Pancreas (tissue), 10 donors: ENCODE measurements at places on chromosomes 13 and 19.

GRCh38 chr19:2239173-2239572, 2.5 kb downstream of the SF3A2 start:
- H3K4me1 ChIP-seq = peaks cover 12% of the 10 kb centered on the region
- peak overlapping the region; percentile 64 for H3K27ac ChIP-seq
- H3K36me3 ChIP-seq = peaks cover 10% of the 10 kb centered on the region
- no peak for DNase-seq
- peak overlapping the region; percentile 33 for H3K4me3 ChIP-seq

DNA sequence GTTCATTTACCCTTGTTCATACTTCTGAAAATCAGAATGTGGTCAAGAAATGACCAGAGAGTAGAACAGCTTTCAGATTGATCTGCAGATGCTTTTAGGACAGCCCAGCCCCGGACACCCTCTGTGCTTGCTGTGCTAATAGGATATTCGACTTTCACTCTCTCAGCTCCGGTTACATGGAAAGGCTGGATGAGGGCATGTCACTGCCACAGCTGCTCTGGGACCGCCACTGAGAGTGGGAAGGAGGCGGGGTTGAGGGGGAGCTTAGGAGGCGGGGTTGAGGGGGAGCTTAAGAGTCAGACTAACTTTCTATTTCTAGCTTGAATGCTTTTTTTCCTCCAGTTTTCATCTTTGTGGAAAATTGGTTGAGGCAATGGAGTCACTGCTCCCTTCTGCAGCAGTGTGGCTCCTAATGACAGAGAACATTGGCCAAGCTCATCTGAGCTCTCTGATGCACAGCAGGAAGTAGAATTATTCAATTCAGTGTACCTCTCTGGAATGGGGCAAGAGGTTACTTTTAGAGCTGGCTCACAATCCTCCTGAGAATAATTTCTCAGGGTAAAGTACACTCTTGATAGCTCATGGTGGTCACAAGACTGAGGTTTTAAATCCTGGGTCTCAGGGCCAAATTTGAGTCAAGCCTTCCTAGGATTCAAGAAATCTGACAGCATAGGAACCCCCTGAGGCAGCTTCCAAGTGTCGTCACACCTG, 74.6 kb upstream of the NPAS1 start:
- H3K4me3 ChIP-seq = no peak overlapping the region
- no peaks in the 10 kb centered on the region for H3K27me3 ChIP-seq
- H3K4me1 ChIP-seq = peaks cover 8% of the 10 kb centered on the region
- no peaks in the 10 kb centered on the region for H3K36me3 ChIP-seq

DNA sequence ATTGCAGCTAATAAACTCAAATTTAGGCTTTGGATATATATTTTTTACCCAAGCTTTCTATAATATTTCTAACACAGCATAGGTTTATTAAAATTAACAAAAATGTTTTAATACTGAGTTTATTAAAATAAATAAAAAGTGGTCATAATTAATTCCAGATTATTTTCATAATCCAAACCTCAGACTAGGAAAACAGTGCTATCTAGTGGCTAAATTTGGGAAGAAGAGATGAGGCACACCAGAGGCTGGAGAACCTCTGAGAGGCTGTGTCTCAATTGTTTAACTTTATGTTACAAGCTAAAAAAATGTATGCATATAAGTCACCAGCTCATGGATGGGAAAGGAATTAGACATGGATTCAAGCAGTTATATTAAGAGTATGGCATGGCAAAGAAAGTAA, 392.5 kb downstream of the DIAPH3 start:
- H3K36me3 ChIP-seq = no peaks in the 10 kb centered on the region
- H3K27ac ChIP-seq = no peak overlapping the region
- no peak for DNase-seq
- H3K27me3 ChIP-seq = no peaks in the 10 kb centered on the region

GRCh38 chr13:19794631-19795030, 11.9 kb upstream of the PSPC1 start:
- H3K27me3 ChIP-seq = no peaks in the 10 kb centered on the region
- no peaks in the 10 kb centered on the region for H3K36me3 ChIP-seq
- H3K4me3 ChIP-seq = no peak overlapping the region
- DNase-seq = no peak
- no peak overlapping the region for H3K27ac ChIP-seq

DNA sequence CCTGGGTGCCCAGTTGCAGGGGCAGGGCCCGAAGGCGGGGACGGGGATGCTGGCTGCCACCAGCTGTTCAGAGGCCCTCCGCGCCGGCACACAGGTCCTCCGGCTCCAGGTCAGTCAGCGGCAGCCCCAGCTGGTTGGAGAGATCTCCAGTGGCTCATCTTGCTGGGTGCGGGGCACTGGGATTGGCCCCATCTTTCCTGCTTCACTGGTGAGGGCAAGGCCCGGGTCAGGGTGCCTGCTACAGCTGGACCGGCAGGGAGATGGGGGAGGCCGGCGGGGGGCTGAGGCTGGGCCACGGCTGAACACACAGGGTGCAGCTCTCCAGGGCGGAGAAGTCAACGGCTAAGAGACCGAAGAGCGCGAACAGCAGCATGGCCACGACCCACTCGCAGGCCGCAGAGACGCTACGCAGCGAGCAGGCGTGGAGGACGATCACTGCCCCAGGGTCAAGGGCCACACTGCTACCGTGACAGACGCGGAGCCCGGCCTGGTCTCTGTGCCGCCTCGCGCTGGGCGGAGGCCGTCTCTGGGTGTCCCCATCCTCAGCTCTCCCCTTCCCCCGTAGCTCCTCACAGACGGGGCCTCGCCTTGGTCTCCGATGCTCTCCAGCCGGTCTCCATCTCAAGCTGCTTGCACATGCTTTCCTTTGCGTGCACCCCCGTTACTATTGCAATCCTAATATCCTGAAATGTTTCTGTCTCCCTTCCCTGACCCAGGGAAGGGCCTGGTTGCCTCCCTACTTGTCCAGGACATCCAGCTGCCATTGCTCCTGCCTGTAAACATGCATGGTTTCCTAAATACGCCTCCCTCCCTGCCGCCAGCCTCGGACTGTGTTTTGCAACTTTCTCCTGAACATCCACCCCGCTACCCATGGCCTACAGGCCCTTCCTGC, 12.3 kb downstream of the TMEM150B start:
- no peak overlapping the region for H3K27ac ChIP-seq
- no peaks in the 10 kb centered on the region for H3K36me3 ChIP-seq
- no peak overlapping the region for H3K4me3 ChIP-seq
- H3K27me3 ChIP-seq = no peaks in the 10 kb centered on the region

DNA sequence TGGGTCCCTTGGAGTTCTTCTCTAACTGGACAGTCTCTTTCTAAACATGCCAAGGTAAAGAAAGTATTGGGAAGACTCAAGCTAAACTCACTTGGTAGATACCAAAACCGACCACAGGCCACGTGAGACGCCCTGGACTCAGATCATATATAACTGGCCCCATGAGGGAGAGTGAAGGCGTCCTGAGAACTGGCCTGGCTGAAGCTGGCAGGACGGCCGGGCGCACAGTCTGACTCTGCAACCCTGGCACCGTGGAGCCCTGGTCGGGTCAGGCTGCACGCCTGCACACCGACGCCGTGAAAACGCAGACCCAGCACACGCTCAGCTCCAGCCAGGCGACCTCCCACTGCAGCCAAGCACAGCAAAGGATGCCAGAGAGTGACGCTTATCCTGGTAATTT, 122.5 kb upstream of the SPACA7 start:
- H3K27me3 ChIP-seq = no peaks in the 10 kb centered on the region
- no peaks in the 10 kb centered on the region for H3K36me3 ChIP-seq
- H3K27ac ChIP-seq = no peak overlapping the region
- no peak for DNase-seq
- H3K4me1 ChIP-seq = no peaks in the 10 kb centered on the region
- H3K4me3 ChIP-seq = no peak overlapping the region

DNA sequence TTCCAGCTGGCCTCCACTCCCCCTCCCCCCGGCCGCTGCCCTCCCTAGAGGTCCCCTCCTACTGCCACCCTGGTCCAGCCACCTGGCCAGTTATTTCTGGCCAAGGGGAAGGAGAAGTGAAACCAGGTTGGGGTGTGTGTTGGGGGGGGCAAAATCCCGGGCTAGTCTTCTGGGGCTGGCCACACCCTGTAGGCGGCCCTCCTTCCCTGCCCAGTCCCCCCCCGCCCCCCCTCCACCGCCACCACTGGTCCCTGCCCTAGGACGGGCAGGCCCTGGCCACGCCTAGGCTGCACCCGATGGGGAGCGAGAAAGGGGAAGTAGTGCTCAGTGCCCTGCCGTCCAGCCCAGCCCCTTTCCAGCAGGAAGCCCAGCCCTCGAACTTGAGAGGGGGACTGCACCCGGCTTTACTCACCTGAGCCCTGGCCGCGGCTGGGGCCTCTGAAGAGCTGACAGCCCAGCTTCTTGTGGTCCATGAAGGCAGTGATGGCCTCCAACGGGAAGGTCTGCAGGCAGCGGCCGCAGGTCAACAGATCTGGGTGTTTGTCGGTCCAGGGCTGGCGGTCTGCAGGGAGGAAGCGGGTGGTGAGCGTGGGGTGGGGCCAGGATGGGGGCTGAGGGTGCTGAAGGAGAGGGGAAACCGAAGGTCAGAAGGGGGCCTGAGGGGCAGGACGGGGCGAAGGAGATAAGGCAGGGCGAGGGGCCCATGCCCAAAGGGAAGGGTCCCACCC, 813 bp downstream of the ZNF296 start:
- peak overlapping the region; percentile 20 for H3K4me3 ChIP-seq
- H3K4me1 ChIP-seq = peaks cover 13% of the 10 kb centered on the region
- H3K27ac ChIP-seq = peak overlapping the region; percentile 46
- DNase-seq = no peak

GRCh38 chr19:21564406-21564805, 59.0 kb downstream of the ZNF429 start:
- no peak overlapping the region for H3K4me3 ChIP-seq
- no peaks in the 10 kb centered on the region for H3K4me1 ChIP-seq
- no peaks in the 10 kb centered on the region for H3K36me3 ChIP-seq

DNA sequence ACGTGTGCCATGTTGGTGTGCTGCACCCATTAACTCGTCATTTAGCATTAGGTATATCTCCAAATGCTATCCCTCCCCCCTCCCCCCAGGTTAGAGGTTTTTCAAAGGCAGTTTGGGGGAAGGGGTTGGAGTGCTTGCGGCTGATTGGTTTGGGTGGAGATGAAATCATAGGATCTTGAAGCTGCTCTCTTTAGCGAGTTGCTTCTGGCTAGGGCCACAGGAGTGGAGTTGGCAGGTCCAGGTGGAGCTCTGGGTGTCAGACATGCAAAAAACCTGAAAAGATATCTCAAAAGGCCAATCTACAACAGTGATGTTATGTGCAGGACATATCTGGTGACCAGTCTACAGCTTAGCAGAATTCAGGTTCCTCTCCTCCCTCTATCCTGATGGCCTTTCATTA, 32.6 kb upstream of the CXCL17 start:
- H3K4me1 ChIP-seq = peaks cover 1% of the 10 kb centered on the region
- no peaks in the 10 kb centered on the region for H3K27me3 ChIP-seq
- H3K4me3 ChIP-seq = no peak overlapping the region
- DNase-seq = no peak
- no peaks in the 10 kb centered on the region for H3K36me3 ChIP-seq

- H3K27me3 ChIP-seq = no peaks in the 10 kb centered on the region
- H3K36me3 ChIP-seq = no peaks in the 10 kb centered on the region
These were observed 2.6 kb upstream of the LGALS4 start for GRCh38 chr19:38815059-38816001.

GRCh38 chr13:99528547-99528946, 27.3 kb downstream of the TM9SF2 start:
- no peak overlapping the region for H3K4me3 ChIP-seq
- H3K4me1 ChIP-seq = no peaks in the 10 kb centered on the region
- no peaks in the 10 kb centered on the region for H3K36me3 ChIP-seq
- no peaks in the 10 kb centered on the region for H3K27me3 ChIP-seq
- no peak for DNase-seq
- H3K27ac ChIP-seq = no peak overlapping the region

DNA sequence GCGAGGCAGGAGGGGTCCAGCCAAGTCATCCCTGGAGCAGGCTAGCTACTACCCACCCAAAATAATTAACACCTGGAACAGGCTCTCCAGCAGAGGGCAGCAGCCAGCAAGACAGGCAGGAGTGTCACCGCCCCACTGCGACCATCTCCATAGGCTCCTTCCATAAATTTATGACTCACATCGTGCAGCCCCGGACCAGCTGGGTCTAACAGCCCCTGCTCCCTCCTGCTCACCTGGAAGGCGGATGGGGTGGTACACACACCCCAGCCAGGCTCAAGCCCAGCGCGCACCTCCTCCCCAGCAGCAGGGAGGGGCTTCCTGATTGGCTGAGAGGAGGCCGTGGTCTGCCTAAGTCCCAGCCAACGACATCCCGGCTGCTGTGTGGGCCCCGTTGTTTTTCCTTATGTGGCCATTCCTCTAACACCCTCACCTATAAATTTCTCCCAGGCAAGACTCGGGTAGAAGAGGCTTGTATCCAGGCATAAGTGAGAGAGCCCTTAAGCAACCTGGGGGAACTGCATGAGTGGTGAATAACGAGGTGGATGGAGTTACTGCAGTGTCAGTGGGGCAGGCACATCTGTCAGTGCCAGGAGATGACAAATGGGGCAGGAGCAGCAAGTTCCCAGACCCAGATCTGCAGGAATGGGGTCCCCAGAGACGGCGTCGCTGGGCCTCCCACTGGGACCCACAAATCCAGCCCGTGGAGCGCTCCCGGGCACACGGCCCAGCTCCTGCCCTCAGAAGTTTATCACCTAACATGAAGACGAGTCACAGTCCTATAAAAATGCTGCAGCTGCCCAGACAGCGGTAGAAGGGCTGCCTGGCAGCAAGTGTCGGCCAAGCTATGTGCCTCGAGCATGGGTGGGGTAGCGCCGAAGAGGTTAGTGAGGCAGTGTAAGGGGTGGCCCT, 43.1 kb downstream of the CEBPG start:
- no peaks in the 10 kb centered on the region for H3K27me3 ChIP-seq
- H3K36me3 ChIP-seq = no peaks in the 10 kb centered on the region
- DNase-seq = peak; percentile 79
- H3K4me3 ChIP-seq = no peak overlapping the region
- H3K4me1 ChIP-seq = no peaks in the 10 kb centered on the region

GRCh38 chr13:104422668-104423067, 1356.5 kb upstream of the SLC10A2 start:
- H3K4me1 ChIP-seq = no peaks in the 10 kb centered on the region
- no peak overlapping the region for H3K4me3 ChIP-seq
- H3K27ac ChIP-seq = no peak overlapping the region
- no peaks in the 10 kb centered on the region for H3K27me3 ChIP-seq
- DNase-seq = no peak

DNA sequence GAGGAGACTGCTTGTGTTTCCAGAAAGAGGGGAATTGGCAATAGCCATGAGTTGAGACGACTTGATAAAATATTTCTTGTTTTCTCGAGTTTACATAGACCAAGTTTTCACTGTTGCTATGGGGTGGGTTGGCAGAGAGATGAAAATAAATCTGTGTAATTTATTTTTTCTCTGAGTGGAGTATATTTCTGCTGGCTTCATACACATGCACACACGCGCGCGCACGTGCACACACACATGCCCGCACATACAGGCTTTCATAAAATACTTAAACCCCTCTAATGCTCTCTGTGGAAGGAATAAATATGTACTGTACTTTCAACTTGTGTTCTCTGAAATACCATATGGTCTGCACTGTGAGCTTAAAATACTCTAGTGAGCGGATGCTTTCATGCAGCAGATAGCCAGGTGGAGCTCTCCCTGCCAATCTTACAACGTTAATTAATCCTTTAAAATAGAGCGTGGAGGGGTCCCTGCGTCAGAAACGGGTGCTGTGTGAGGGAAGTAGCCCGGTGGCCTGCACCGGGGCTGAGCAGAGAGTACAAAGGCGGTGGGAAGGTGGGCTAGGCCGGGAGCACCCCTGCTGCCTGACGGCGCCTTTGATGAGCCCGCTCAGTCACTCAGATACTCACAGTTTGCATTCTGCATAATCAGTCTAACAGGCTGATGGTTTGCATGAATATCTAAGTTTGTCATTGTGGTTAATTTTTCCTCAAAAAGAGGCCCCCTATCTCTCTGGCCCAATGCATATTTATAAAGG, 44.1 kb downstream of the CCNE1 start:
- H3K4me1 ChIP-seq = no peaks in the 10 kb centered on the region
- no peak overlapping the region for H3K27ac ChIP-seq
- H3K27me3 ChIP-seq = no peaks in the 10 kb centered on the region
- H3K36me3 ChIP-seq = no peaks in the 10 kb centered on the region
